ENCODE measurements at places on chromosomes 1 and 21. TPM values are rescaled to one million over a fixed set of nuclear protein-coding genes. Genes with fewer than 3 reads are reported as not detected.

The JAM2 gene
- 55.3 TPM for total RNA-seq

The MPL gene
- 0.93 TPM for total RNA-seq

The F13B gene
- total RNA-seq: not detected

The OR10J1 gene
- total RNA-seq: not detected

The GLIS1 gene
- 0.71 TPM for total RNA-seq

The TEX50 gene
- total RNA-seq: not detected

The CRB1 gene
- 184 TPM for total RNA-seq

The MXRA8 gene
- 127 TPM for total RNA-seq

The AUNIP gene
- 1.3 TPM for total RNA-seq

The NCF2 gene
- total RNA-seq: 8.9 TPM

The LRRC53 gene
- 0.11 TPM for total RNA-seq

The ARHGAP30 gene
- 2.1 TPM for total RNA-seq

The TTC34 gene
- total RNA-seq: 0.27 TPM

The ITGB2 gene
- 24.1 TPM for total RNA-seq

The ZNF683 gene
- total RNA-seq: not detected

The ETNK2 gene
- 12.7 TPM for total RNA-seq

The WNT4 gene
- 3.1 TPM for total RNA-seq

The C1orf94 gene
- total RNA-seq: 0.33 TPM

The RXRG gene
- total RNA-seq: 83.8 TPM

The PLA2G2D gene
- total RNA-seq: not detected

All from camera-type eye (tissue), 1 donor.